ENCODE measurements at places on chromosomes 3 and 15.

DNA sequence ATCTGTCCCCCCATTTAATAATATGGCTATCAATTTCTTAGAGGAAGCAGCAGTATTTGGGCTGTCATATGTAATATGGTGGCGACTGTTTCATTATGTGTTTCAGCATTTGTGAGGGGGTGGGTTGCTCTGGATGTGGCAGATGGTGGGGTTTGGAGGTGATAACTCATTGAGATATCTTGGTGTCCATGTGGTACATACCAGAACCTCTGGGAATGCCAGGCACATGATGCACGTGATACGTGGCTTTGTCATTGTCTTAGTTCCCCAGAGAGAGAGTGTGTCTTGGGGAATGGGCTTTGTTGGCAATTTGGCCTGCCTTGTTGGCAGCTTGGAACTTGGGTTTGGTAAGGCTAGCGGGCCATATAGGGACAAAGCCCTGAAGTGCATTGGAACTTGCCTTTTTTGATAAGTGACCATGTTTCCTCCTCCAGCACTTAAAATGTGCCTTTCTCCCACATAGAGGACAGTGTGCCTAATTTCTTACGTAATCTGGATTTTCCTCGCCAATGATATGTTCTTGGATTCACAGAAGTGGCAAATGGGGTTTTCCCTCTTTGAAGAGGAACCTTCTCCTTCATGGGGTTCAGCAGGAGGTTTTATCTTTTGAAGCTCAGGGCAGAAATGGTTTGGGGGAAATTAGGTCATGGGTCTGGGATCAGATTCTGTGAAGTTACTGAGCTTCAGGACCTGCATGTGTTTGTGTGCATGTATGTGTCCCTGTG lies 79.5 kb downstream of the DNASE1L3 start:
- no peak for DNase-seq

DNA sequence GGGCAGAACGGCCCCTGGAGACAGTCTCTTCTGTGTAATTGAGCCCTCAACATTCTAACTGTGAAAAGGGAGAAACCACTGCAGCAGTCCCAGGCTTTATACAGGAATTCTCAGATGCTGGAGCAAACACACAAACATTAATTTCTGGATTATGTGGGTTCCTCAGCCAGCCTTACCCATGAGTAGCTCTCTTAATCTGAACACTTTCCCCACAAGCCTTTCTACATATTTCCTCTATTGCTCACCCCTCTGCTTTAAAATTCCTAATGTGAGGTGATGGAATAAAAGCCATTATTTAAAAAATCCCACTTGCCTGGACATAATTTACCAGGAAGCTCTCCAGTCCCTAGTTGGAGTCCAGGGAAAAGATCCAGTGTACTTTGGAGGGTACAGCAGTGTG lies 139.0 kb downstream of the CTNNB1 start:
- DNase-seq: no peak

DNA sequence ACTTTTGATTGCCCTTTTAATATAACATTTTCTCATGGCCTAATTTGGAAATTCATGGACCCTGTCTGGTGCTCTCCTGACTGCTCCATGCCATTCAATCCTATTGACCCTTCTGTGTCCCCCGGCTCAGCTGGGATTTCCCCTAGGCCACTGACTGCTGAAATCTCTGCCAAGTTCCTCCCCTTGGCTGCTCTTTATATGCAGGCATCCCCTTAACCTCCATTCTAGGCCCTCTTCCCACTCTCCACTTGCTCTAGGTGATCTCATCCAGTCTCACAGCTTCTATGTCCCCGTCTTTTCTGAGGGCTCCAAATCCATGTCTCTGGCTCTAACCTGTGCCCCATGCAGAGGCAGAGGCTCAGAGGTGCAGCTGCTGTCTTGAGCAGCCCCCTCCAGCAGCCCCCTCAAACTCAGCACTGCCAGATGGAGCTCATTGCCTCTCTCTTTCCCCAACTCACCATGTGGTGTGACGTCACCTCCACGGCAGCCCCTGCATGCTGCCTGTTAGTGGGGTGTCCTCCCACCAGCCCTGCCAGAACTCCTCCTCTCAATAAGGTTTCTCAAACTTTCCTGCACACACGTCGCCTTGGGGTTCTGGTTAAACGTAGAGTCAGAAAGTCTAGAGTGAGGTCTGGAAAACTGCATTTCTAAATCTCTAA lies 6.6 kb downstream of the FSD2 start:
- DNase-seq: no peak

GRCh38 chr3:8110966-8111798 lies 390.4 kb upstream of the LMCD1 start:
- DNase-seq: peak; percentile 25

DNA sequence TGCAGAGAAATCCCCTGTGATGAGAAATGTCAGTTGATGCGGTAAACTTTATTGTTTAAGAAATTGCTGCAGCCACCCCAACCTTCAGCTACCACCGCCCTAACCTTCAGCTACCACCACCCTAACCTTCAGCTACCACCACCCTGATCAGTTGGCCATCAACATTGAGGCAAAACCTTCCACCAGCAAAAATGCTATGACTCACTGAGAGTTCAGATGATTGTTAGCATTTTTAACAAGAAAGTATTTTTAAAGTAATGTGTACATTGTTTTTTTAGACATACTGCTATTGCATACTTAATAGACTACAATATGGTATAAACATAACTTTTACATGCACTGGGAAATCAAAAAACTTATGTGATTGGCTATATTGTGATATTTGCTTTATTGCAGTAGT lies 30.0 kb downstream of the U2SURP start:
- DNase-seq: no peak

DNA sequence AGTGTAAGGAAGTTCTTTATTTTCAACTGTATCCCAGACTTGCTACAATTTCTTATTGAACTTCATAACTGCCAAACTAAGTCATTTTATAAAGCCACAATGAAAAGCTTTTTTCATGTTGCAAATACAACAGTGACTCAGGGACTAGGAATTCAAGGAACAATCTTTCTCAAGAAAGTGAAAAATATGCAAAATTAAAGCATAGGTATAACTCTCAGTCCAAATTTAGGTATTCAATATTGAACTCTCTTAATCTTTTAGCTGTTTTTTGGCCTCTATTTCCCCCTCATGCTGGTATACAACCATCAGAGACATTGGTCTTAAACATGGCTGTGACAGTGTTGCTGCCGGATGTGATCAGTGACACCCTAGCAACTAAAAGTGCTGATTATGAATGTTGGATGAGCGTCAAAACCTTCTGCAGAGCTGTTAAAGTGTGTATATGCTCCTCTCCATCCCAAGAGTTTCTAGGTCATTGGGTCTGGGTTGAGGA lies 476.9 kb downstream of the ZNF385D start:
- no peak for DNase-seq

DNA sequence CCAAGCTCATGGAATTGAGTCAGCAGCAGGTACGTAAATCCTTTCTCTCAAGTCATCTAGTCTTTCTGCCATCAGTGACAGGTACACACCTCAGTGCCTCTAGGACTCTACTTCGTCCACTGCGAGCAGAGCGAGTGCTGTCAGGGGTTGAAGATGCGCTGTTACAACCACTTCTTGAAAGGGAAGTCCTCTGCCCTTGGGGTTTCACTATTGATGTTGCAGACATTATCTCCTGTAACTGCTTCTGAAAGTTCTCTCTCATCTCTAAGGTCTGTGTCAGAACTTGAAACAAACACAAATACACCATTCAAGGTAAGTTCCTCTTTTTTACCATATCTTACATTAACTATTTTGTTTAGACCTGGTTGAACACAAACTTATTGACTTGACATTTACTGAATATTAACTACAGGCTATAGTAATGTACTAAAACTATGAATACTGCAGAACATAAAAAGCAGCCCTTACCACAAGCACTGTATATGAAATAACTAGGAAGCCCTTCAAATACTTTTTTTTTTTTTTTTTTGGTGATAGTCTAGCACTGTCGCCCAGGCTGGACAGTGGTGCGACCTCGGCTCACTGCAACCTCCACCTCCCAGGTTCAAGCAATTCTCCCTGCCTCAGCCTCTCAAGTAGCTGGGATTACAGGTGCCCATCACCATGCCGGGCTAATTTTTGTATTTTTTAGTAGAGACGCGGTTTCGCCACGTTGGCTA lies 41.5 kb downstream of the TOPBP1 start:
- DNase-seq: no peak

DNA sequence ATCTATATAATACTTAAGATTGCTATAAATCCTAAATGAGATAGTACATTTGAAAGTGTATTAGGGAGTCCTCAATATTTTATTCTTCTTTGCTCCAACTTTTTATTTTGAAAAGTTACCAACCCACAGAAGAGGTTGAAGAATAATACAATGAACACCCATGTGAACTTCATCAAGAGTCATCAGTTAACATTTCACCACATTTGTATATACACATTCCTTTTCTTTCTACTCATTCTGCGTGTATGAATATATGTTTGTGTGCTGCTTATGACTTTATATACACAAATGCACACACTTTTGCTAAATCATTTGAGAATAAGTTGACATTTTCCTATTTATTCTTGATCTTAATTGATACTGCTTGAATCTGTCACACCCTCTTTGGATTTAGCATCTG lies 193.3 kb upstream of the CGNL1 start:
- DNase-seq: no peak

- no peak for DNase-seq
These were observed 23.7 kb downstream of the CEP19 start for GRCh38 chr3:196688349-196688748.

DNA sequence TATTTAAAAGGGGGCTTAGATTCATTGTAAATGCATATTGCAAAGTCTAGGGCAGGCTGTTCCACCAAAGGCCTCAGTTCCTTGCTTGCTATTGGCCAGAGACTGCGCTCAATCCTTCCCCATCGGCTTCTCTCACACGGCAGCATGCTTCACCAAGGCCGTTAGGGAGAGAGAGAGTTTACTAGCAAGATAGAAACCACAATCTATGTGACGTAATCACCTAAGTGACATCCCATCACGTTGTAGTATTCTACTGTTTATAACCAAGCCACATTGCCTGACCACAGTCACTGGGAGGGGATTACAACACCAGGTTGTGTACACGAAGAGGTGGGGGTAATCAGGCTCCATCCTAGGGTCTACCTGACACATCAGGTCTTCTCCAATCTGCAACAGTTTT lies 16.0 kb upstream of the NPAP1 start:
- no peak for DNase-seq

- no peak for DNase-seq
These were observed 47.3 kb downstream of the TMEM44 start for GRCh38 chr3:194585880-194586281.

DNA sequence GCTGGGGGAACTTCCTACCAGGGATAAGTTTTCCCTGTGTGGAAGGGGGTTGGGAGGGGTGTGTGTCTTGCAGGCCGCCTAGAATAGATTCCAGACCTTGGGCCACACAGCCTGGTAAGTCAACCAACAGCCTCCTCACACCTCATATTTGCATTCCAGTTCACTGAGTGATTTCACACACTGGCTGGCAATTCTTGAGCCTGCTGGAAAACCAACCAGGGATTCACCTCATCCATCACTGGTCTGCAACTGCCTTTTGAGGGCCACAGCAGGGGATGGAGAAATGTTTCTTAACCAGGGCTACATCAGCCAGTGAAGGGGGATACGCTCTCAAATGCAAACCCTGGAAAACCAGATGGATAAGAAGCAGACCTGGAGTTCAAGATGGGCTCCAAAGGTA lies 2.0 kb downstream of the FSTL1 start:
- DNase-seq: no peak

DNA sequence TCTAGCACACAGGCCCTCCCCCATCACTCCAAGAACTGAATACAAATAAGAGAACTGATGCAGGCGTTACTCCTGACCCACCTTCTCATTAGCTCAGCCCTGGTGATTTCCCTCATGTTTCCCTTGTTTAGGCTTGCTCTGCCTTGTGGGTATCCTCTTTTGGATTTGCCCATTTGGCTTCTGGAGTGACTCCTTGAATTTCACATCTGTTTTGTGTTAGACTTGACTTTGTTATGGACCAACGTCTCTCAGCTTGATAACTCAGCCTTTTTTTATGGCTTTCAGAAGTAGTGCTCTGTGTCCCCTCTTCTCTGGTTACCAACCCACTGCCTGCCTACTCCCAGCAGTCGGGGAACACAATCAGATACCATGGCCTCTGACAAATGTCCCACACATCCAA lies 11.3 kb upstream of the TMOD3 start:
- no peak for DNase-seq

DNA sequence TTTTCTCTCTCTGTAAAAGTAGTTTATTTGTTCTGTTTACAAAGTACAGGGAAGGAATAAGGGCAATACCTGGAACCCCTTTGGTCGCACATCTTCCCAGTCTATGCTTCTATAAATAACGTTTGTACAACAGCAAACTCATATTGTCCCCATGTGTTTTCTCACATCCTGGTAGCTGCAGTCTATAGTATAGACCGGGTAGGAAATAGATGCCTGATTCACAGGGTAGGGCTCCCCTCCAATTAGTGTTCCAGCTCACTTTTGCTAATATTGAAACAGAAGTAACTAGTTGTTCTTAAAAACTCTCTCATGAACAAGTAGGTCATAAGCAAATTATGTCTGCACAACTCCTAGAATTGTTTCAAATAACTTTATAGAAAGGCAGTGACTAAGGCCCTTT lies 17.7 kb downstream of the ATG7 start:
- DNase-seq: no peak

DNA sequence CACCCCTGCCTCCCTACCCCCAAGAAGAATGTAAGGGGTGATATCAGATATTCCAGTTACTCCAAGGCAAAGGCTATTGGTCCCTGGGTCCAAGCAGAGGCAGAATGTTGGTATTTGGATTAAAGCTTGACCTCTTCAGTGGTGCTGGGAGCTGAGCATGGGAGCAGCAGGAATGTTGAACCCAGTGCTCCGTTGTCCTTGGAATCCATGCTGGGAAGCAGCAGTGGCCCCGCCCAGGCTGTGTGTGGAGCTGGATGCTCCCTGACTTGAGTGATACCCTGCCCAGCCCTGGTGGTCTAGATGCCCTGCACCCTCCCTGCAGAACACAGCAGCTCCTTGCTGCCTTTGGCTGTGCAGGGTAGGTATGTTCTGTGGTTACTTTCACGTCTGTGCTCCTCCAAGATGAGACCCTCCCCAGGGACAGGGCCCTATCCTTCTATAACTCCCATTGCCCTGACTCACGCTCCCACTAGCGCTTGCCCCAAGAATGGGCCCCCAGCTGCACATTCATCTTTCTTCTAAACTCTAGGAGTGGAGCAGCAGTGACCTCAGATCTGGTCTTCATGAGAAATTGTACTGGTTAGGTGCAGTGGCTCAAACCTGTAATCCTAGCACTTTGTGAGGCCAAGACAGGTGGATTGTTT lies 35.1 kb downstream of the UMPS start:
- no peak for DNase-seq
